ENCODE measurements at places on chromosomes 5 and 9.

- no peak for DNase-seq
Measured at GRCh38 chr9:108060175-108060574, 570.6 kb upstream of the KLF4 start.

DNA sequence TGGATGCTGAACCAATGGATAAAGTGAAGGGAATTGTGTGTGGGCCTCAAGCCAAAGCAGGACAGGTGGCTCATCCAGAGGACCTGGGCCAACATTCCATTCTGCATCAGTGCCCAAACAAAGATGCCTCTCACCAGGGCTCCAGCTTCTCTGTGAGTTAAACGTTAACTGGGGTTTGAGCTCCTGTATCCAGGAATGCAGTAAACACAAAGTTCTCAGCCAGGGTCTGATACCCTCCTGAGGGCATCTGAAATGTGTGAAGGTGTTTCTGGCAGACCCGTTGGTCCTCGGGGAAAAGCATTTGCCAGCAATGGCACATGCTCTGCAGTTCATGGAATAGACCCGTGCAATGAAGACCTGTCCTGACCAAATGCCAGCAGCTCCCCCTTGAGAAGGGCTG is 33.9 kb upstream of the AOPEP start:
- no peak for DNase-seq

GRCh38 chr5:175809531-175810121 is 61.8 kb upstream of the CPLX2 start:
- no peak for DNase-seq

- DNase-seq: no peak
Measured at GRCh38 chr5:57193757-57194413, 20.0 kb downstream of the GPBP1 start.

- no peak for DNase-seq
Measured at GRCh38 chr9:89032173-89032572, 40.9 kb downstream of the S1PR3 start.

- no peak for DNase-seq
Measured at GRCh38 chr5:133866160-133866902, 102.1 kb downstream of the C5orf15 start.

GRCh38 chr5:92939428-92939827 is 641.6 kb downstream of the NR2F1-AS1 start:
- no peak for DNase-seq

GRCh38 chr5:68745448-68745847 is 348.4 kb upstream of the SLC30A5 start:
- DNase-seq: peak; percentile 30

DNA sequence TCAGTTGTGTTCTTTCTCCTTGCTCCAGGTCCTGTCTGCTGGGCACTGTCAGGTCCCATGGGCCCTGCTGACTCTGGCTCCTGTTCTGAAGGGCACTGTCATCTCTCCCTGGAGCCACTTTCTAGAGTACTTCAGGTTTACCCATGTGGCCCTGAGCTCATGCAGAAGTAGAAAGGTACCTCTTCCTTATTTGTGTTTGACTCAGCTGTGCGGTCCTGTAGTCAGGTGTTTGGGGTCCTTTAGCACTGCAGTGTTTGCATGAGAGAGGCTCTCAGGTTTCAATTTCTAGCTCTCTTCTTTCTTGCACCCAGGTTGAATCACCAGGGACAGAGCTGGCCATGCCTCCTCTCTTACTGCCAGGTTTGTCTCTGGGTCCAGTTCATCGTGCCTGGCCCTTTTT is 71.5 kb downstream of the HSPA4 start:
- DNase-seq: no peak

DNA sequence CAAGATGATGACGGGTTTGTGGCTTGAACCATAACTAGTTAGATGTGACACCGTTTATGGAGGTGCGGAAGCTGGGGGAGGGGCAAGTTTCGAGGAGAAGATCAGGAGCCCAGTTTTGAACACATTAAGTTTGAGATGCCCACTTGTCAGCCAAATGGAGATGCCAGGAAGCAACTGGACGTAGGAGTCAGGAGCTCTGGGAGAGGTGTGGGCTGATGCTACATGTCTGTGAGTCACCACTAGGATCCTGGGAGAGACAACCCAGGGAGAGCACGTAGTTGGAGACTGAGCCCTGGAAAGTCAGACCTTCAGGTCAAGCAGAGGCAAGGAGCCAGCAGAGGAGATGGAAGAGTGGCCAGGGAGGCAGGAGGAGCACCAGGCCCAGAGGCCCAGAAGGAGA is 48.8 kb upstream of the SLC25A51 start:
- no peak for DNase-seq

DNA sequence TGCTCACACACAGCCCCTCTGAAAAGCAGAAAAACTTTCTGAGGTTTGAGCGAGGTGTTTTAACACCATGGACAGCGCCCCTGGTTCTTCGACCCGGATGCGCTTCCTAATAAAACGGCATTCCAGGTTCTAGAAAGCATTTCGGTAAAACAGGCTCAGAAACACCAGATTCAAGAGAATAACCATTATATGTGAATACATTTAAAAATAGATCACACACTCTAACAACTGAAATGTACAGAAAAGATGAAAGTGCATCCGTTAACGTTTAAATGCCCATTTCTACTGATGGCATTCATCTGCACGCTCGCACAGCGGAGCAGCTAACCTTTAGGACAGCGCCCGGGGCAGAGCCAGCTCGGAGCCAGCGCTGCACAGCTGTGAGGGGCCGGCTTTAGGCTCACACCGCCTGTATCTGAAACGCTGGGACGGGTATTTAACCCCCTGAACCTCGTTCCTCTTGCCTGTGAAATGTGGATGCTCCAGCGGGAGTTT is 26.3 kb upstream of the TENT4A start:
- peak; percentile 67 for DNase-seq

DNA sequence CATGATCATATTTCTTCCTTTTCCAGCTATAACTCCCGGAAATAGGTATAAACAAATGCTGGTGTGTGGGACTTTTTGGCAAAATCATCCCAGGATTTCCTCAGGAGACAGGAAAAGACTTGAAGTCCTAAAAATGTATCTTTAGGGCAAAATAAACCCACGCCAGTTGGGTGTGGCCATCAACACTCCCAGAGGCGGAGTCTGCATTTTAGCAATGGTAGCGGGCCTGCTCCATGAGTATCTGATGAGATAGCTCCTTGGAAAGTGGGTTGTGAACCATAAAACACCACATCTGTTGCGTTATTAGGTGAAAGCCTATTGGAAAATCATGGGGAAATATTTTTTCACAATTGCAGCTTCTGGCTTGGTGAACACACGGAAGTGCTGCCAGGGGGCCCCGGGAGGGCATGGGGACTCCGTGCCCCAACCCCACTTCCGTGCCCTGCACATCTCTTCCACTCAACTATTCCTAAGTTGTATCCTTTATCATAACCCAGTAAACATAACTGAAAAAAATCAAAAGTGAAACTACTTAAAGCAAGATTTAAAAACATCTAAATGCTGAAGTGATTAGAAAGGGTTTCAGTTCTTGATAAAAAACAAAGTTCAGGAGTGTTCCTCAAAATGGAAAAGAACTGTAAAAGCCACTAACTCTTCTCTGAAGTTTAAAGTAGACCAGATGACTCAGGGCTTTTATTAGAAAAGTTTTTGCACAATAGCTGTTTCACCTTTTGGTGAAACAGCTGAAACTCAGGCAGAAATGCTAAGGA is 111.2 kb downstream of the LRRC70 start:
- peak; percentile 34 for DNase-seq
